ENCODE measurements at places on chromosomes 4 and X. TPM values are rescaled to one million over a fixed set of nuclear protein-coding genes. Genes with fewer than 3 reads are reported as not detected.

The CENPVL3 gene
- total RNA-seq = not detected

The PPARGC1A gene
- not detected for total RNA-seq

The EXOC1L gene
- not detected for total RNA-seq

The GRID2 gene
- not detected for total RNA-seq

The NSD2 gene
- 41.0 TPM for total RNA-seq

The WAS gene
- not detected for total RNA-seq

Data from GM23248 (cell line).